ENCODE measurements at places on chromosomes 4 and X.

DNA sequence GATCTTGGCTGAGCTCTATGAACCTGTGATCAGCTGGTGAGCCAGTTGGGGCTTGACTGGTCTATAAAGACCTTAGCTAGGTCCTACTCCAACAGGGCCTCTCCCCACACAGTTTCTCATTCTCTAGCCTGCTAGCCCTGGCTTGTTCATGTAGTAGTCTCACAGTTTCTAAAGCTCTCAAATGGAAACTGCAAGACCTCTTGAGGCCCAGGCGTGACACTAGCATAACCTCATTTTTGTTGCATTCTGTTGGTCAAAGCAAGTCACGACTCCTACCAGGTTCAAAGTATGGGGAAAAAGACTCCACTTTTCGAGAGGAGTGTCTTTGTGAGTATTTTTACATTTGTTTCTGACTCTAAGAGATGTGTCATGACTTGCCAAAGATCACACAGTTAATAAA lies 50.9 kb downstream of the CEP44 start:
- no peak for DNase-seq

DNA sequence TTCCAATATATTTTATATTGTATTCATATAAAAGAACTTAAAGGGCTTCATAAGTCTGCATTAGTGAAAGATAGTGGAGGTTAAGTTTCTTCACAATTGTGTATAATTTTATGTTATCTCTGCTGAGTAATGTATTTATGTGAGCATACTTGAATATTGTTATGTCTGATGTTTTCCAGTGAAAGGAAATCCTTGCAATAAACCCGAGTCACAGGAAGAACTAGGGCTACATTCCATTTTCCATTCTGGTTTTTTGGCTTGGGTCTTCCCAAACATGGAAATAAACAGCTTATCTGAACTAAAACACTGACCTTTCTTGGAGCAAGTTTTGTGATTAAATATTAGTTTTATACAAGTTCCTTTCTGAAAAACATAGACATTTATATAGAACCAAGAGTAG lies 231.3 kb upstream of the GPRIN3 start:
- no peak for DNase-seq

DNA sequence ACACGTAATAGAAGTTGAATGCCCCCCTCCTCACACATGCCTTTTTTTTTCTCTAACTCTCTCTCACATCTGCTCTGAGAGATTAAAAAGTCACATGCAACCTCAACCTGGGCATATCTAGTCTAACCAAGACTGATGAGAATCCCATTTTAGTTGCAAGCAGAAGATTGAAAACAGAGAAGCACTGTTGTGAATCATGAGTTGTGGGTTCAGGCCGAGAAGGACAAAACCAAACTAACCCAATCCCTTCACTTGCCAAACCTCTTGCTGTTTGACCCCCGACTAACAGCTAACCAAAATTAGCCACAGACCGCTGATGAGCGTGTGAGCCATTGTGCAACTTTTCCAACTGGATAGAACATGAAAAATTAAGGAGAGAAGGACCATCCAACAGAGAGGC lies 31.8 kb downstream of the CXCL1 start:
- DNase-seq, result no peak

DNA sequence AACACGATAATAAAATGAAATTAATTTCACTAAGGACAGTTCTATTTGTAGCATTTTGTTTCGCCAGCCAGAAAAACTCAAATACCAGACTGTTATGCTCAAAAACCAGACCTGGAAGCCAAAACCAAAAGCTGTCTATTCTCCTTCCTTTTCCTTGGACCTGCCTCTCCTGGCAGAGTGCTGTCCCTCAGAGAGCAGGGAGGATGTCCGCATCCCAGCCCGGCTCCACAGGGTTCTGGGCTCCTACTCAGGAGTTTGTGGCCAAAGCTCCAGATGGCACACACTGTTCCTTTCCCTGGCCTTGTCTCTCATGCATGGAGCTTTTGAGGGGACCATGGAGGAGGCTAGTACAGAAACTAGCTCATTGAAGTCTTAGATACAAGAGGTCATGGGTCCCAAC lies 41.9 kb upstream of the C1QTNF7 start:
- DNase-seq, result no peak

DNA sequence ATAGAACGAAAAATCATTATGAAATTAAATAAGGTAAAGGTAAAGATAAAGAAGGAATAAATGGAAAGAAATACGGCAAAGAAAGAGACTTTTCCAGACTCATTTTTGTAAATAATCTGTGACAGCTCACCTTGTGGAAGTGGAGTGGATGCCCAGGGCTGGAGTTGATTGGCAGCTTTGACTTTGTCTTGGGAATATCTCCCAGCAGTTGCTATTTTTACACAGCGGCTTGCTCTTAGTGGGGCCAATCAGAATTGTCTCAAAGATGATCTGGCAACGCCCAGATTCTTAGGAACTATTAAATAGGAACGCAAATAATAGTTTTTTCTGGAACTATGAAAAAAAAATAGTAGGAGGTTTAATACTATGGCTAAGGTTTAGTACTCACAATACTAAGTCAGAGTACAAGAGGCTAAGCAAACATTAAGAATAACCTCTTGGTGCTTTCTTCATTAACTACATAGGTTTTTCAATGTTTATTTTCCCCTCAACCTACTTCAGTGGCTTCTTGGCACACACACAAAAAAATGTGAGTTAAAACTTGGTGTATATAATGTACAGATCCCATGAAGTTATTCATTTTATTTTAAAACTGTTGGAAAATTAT lies 132.7 kb downstream of the TRAM1L1 start:
- no peak for DNase-seq

DNA sequence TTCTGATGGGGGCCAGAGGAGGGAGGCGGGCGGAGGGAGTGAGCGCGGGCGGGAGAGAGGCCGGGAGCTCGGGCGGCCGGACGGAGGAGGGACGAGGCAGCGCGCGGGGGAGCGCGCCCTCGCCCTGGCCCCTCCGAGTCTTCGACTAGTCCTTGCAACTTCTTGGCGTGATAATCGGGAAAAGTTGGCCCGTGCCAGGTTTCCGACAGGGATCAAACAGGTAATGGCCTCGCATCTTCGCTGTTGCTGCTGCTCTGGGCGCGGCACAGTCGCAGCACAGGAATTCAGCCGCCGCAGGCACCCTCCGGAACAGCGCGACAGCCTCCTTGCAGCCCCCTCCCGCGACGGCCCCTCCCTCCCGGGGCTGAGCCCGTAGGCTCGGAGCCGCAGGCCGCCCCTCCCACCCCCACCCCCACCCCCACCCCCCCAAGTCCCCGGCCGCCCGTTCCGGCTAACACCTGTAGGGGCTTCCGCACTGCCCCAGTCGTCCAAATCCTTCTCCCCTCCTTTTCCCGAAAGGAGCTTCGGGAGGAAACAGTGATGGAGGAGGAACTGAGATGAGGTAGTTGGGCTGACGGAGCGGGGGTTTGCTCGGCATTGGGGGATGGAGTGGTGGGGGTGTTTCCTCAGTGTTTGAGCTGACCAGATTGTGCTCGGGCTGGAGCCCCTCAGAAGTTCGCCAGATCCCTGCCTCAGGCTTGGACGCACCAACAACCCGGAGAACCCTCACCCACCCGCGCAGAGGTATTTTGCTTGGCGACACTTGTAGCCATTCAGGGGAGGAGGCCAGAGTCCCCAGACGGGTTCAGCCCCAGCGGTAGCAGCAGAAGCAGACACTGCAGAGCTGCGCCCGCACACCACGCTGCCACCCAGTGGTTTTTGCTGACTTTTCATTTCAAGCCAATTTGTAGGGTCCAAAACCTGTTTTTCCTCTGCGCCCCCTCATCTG lies at the start of gene FGF13:
FGF13 (minus strand) TSS at position 319 of the 949 bp plus-strand sequence. CDS start 714 bp downstream, outside the sequence.
- no peak for DNase-seq

GRCh38 chr4:107068116-107068515 lies 32.0 kb upstream of the DKK2 start:
- no peak for DNase-seq

DNA sequence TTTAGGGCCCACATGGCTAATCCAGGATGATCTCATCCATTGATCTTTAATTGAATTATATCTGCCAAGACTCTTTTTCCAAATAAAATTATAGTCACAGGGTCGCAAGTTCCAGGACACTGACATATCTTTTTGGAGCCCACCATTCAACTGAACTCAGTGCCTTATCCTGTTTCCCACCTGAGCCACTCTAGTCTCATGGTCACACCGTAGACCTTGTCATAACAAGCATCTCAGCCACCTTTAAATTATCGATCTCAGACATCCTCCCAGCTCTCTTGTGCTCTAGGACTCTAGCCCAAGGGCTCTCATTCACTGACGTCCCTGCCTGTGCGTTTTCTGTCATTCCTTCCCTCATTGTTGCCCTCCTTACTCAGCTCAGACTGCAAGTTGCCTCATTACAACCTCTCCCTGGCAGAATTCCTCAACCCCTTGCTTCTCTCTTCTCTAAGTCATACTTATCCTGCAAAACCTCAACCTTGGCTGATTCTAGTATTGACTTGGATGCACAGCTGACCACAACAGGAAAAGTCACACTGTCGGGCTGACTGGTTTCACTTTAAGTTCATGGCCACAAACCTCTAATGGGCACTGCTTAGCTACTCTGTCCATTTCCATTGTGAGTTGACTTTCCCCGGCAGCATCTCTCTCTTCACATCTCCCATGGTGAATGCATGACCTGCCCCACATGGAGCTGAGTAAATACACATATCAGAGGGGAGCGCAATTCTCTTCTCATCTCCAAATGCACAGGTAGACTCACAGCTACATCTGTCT lies 91.0 kb upstream of the TRIM2 start:
- peak; percentile 39 for DNase-seq

DNA sequence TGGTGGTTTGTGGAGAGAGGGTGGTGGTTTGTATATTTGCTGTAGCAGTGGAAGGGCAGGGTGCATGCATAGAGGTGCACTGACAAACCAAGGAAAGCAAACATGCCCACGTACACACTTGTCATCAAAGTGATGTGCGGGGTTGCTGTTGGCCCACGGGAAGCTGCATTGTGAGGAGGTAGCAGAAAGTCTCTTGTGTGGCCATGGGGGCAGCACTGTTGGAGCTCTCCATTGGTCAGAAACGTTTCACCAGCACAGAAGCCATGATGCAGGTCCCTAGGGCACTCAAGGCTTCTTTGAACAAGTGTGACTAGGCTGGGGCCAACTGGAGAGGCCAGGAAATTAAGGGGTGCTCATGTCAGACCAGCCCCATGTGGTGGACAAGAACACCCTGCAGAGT lies 174.8 kb upstream of the KLF8 start:
- no peak for DNase-seq

- no peak for DNase-seq
These were observed 30.0 kb downstream of the OTUD6A start for GRCh38 chrX:70092247-70092646.

GRCh38 chr4:158949099-158949498 lies 153.8 kb upstream of the RAPGEF2 start:
- DNase-seq, result no peak

DNA sequence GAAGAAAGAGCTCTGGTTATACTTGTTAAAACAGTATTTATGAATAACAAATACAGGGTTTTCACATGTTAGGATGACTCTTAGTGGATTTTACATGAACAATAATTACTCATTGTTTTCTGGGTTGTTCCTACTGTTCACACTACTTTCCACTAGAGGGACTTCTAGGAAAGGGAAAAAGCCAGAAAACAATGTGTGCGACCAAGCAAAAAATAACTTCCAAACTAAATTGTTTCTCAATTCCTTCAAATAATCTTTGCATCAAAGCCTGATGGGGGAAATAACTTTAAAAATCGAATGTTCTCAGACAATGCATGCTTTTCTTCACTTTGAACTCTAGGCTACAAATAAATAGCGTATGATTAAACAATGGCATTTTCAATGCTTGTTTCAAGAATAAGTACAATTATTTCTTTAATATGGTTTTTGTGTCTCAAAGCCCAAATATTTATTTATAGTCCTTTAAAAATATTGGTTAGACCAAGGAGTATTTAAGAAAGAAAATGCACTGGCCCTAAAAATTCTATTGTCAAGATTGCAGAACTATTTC lies 72.1 kb upstream of the ETNPPL start:
- DNase-seq, result no peak

GRCh38 chr4:8657381-8658088 lies 65.0 kb downstream of the CPZ start:
- DNase-seq, result no peak
